ENCODE measurements at places on chromosomes 7 and 10. TPM values are rescaled to one million over a fixed set of nuclear protein-coding genes. Genes with fewer than 3 reads are reported as not detected.

- no peak for DNase-seq
Measured at GRCh38 chr7:4076701-4077294, 605.3 kb upstream of the FOXK1 start.

Gene MRLN
- not detected for total RNA-seq

Gene HYAL4
- total RNA-seq, result not detected

Gene PDK4
- total RNA-seq, result 0.81 TPM

- no peak for DNase-seq
Measured at GRCh38 chr10:97134110-97134509, 51.6 kb downstream of the SLIT1 start.

Gene OR9A2
- under 0.01 TPM for total RNA-seq

Measured in hematopoietic multipotent progenitor cell (in vitro differentiated cells).